ENCODE measurements at places on chromosomes 2 and 18. TPM values are rescaled to one million over a fixed set of nuclear protein-coding genes. Genes with fewer than 3 reads are reported as not detected.

UGT1A5 gene
- polyA plus RNA-seq, result 0.15 TPM

LAMA1 gene
- 2.3 TPM for polyA plus RNA-seq

TFCP2L1 gene
- 0.45 TPM for polyA plus RNA-seq

EN1 gene
- polyA plus RNA-seq, result not detected

DPYSL5 gene
- 7.1 TPM for polyA plus RNA-seq

SIX2 gene
- 0.03 TPM for polyA plus RNA-seq

IL36B gene
- not detected for polyA plus RNA-seq

RHBDD1 gene
- 23.3 TPM for polyA plus RNA-seq

AQP12B gene
- 10.6 TPM for polyA plus RNA-seq

- peak; percentile 12 for DNase-seq
- H3K4me3 ChIP-seq, result no peak overlapping the region
- H3K36me3 ChIP-seq, result no peaks in the 10 kb centered on the region
- H3K27me3 ChIP-seq, result no peaks in the 10 kb centered on the region
- no peak overlapping the region for H3K27ac ChIP-seq
Observed at GRCh38 chr18:53864770-53865169, 359.7 kb downstream of the MBD2 start.

- no peaks in the 10 kb centered on the region for H3K4me1 ChIP-seq
- DNase-seq, result no peak
- no peaks in the 10 kb centered on the region for H3K36me3 ChIP-seq
Observed at GRCh38 chr2:180656455-180656847, 324.0 kb upstream of the UBE2E3 start.

DNA sequence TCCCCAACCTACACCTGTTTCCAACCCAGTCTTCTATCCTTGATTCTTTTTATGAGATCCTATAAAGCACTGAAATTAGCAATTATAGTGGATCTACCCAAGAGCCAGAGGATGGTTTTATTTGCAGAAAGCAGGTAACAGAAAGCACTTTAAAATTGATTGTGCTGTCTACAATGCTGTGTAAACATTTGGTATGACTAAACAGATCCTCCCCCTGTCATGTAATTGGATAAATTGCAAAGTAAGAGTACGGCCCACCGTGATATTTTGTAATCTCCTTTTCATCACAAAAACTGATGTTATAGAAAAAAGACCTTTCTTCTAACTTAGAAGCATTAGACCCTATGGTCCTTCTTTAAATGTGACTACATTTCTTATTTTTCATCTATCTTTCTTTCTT is 11.3 kb upstream of the PPP3R1 start:
- H3K27ac ChIP-seq, result no peak overlapping the region
- H3K4me1 ChIP-seq, result no peaks in the 10 kb centered on the region
- no peak for DNase-seq
- H3K27me3 ChIP-seq, result no peaks in the 10 kb centered on the region
- H3K36me3 ChIP-seq, result no peaks in the 10 kb centered on the region

DNA sequence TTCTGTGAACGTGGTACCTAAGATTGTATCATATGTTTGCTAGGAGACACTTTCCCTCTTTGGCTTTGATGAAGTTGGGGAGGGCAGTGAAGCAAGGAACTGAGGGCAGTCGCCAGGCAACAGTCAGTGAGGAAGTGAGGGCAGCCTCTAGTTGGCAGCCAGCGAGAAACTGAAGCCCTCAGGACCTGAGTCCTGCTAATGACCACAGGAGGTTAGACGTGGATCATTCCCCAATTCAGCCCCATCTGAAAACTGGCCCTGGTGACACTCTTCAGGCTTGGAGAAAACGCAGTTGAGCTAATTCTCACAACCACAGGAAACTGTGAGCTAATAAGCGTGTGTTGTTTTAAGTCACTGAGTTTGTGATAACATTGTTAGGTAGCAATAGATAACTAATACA is 84.5 kb upstream of the REG3G start:
- no peaks in the 10 kb centered on the region for H3K27me3 ChIP-seq
- H3K4me3 ChIP-seq, result no peak overlapping the region
- no peaks in the 10 kb centered on the region for H3K36me3 ChIP-seq
- no peak for DNase-seq

DNA sequence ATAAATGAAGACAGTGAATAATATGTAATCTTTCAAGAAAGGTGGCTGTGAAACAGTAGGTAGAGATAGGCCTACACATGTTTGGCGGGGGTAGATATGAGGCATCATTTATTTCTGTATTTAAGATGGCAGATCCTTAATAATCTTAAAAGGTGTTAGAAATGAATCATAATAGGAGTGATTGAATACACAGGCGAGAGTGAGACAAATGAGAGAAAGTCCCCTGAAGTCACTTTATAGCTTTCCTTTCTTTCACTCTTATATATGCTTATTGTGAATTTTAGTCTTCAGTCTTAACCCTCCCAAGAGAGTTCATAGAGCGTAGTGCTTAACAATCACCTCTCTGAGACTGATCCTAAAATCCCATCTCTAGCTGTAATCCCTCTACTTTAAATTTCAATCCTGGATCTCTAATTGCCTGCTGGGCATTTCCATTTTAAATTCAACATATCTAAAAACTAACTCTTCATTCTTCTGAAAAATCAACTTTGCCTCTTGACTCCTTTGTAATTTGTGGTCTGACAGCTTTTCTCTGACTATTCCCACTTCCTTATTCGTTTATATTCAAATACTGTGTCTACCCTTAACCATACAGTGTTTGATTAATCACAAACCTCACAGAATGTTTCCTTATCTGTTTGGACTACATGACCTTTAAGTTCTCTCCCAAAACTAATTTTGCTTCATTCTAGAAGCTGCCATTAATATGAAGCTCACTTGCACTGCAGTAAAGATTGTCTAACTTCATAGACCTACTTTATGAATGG is 463.7 kb upstream of the FSIP2 start:
- no peak for DNase-seq
- no peak overlapping the region for H3K4me3 ChIP-seq
- peaks cover 3% of the 10 kb centered on the region for H3K4me1 ChIP-seq
- H3K36me3 ChIP-seq, result no peaks in the 10 kb centered on the region

- H3K4me1 ChIP-seq, result no peaks in the 10 kb centered on the region
- H3K4me3 ChIP-seq, result no peak overlapping the region
- no peak for DNase-seq
- H3K27ac ChIP-seq, result no peak overlapping the region
Observed at GRCh38 chr2:164008752-164009151, 272.9 kb upstream of the FIGN start.

GRCh38 chr2:30968660-30969397 is 161.6 kb upstream of the CAPN13 start:
- DNase-seq, result peak; percentile 50
- H3K36me3 ChIP-seq, result no peaks in the 10 kb centered on the region
- no peak overlapping the region for H3K4me3 ChIP-seq
- no peaks in the 10 kb centered on the region for H3K4me1 ChIP-seq
- no peak overlapping the region for H3K27ac ChIP-seq
- H3K27me3 ChIP-seq, result no peaks in the 10 kb centered on the region

DNA sequence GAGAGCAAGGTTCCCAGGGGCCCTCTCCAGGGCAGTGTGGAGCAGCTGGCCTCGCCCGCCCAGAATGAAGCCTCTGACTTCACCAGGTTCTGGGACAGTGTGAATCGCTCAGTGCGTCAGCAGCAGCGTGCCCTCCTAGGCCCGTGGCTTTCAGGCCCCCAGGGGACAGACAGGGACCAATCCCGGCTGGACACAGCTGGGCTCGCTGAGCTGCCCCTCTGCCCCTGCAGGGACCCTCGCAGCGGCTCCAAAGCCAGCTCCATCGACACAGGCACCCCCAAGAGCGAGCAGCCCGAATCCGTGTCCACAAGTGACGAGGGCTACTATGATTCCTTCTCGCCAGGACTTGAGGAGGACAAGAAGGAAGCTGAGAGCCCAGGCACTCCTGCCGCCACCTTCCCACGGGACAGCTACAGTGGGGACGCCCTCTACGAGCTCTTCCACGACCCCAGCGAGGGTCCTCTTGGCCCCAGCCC is 7.6 kb downstream of the AMER3 start:
- no peak for DNase-seq
- H3K4me1 ChIP-seq, result no peaks in the 10 kb centered on the region
- no peaks in the 10 kb centered on the region for H3K36me3 ChIP-seq
- peaks cover 5% of the 10 kb centered on the region for H3K27me3 ChIP-seq
- no peak overlapping the region for H3K4me3 ChIP-seq

- H3K4me1 ChIP-seq, result peaks cover 12% of the 10 kb centered on the region
- DNase-seq, result no peak
- no peak overlapping the region for H3K4me3 ChIP-seq
Observed at GRCh38 chr2:85195956-85196355, 62.8 kb downstream of the TCF7L1 start.

GRCh38 chr2:30656079-30656478 is 151.2 kb downstream of the CAPN13 start:
- no peaks in the 10 kb centered on the region for H3K27me3 ChIP-seq
- no peak for DNase-seq
- H3K4me3 ChIP-seq, result no peak overlapping the region
- no peak overlapping the region for H3K27ac ChIP-seq
- no peaks in the 10 kb centered on the region for H3K36me3 ChIP-seq

GRCh38 chr18:76405681-76406356 is 89.2 kb downstream of the ZNF516 start:
- H3K4me3 ChIP-seq, result no peak overlapping the region
- H3K27me3 ChIP-seq, result no peaks in the 10 kb centered on the region
- DNase-seq, result no peak
- no peaks in the 10 kb centered on the region for H3K4me1 ChIP-seq

GRCh38 chr18:13517369-13517768 is 209.0 kb downstream of the FAM210A start:
- no peak overlapping the region for H3K4me3 ChIP-seq
- H3K27me3 ChIP-seq, result no peaks in the 10 kb centered on the region
- no peak overlapping the region for H3K27ac ChIP-seq

GRCh38 chr2:20456116-20456571 is 9.3 kb downstream of the RHOB start:
- H3K4me3 ChIP-seq, result no peak overlapping the region
- no peaks in the 10 kb centered on the region for H3K4me1 ChIP-seq
- no peaks in the 10 kb centered on the region for H3K27me3 ChIP-seq
- H3K27ac ChIP-seq, result no peak overlapping the region
- no peaks in the 10 kb centered on the region for H3K36me3 ChIP-seq

- no peak overlapping the region for H3K27ac ChIP-seq
- H3K4me3 ChIP-seq, result no peak overlapping the region
- no peak for DNase-seq
- peaks cover 18% of the 10 kb centered on the region for H3K36me3 ChIP-seq
- H3K27me3 ChIP-seq, result no peaks in the 10 kb centered on the region
Observed at GRCh38 chr18:8783335-8783993, 78.1 kb downstream of the MTCL1 start.

GRCh38 chr18:45102863-45103262 is 422.2 kb downstream of the SETBP1 start:
- peaks cover 12% of the 10 kb centered on the region for H3K4me1 ChIP-seq
- H3K27me3 ChIP-seq, result no peaks in the 10 kb centered on the region
- no peak overlapping the region for H3K27ac ChIP-seq
- H3K4me3 ChIP-seq, result no peak overlapping the region
- DNase-seq, result no peak
